ENCODE measurements at places on chromosomes 2 and 18.

DNA sequence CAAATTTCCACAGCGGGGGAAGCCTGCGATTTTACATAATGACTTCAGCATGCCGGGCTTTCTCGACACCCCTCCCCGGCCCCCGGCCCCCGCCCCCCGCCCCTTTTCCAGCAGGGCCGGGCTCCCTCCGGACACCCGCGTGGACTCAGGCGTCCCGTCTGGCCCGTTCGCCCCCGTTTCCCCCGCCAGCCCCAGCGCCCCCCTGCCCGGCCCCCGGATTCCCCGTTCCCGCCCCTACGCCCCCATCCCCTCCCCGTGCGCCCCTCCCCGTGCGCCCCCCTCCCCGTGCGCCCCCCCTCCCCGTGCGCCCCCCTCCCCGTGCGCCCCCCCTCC lies 456 bp upstream of the NFATC1 start:
- DNase-seq: no peak

DNA sequence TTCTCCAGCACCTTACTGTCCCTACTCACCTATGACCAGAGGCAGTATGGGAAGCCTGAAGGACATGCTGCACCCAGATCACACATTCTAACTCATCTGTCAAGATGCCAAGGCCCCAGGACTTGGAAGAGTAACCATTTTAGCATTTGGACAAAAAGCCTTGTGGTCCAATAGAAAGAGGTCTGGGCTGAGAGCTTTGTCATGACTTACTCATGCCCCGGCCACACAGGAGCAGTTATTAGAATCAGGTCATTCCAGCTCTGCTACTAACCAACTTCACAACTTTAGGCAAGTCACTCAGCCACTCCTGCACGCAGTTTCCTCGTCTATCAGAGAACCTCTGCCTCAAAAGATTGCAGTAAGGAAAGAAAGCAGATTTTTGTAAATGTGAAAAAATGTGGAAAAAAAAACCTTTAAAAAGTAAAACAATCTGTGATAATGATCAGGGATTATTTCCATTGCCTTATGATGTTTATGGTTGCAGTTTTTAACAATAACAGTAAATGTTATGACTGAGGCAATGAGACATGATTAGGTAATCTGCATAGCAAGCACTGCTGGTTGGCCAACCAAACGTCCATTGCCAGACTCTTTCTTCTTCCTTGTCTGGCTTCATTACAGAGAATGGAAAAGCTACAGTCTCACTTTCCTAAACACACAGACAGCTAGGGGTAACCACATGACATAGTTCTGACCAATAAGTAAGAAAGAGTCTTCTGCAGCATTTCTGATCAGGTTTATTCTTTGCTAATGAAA lies 255.4 kb upstream of the CHAC2 start:
- no peak for DNase-seq

GRCh38 chr2:33168425-33168824 lies 221.7 kb downstream of the LTBP1 start:
- no peak for DNase-seq

GRCh38 chr2:217360781-217361482 lies 501.1 kb upstream of the TNP1 start:
- DNase-seq: no peak

GRCh38 chr2:120177001-120177621 lies 46.1 kb downstream of the TMEM185B start:
- DNase-seq: peak; percentile 53

DNA sequence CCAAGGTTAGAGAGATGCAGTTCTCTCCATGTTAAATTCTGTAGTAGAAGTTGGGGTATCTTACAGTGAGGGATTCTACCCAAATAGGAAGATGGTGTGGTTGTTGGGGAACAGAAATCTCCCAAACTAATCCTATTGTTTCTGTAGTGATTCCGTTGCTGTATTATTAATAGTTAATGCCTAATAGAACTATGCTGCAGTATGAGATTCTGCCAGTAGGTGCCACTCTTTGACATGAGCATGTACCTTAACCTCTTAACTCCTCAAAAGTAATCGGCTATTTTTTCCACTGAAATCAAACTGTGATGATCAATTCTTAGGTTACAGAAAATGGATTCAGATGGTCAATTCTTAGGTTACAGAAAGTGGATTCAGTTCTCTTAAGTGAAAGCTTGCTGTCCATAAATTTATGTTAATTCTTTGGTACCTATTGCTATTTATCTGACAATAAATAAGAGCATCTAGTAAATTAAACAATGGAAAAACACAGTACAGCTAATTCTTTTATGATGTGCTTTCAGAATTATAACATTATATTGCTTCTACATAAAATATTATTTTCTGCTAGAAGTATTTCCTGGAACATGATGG lies 97.9 kb upstream of the DLX2 start:
- no peak for DNase-seq

GRCh38 chr2:68371581-68371980 lies 6.5 kb downstream of the PLEK start:
- no peak for DNase-seq

- no peak for DNase-seq
Observed at GRCh38 chr2:201964631-201965206, 68.9 kb upstream of the FZD7 start.

DNA sequence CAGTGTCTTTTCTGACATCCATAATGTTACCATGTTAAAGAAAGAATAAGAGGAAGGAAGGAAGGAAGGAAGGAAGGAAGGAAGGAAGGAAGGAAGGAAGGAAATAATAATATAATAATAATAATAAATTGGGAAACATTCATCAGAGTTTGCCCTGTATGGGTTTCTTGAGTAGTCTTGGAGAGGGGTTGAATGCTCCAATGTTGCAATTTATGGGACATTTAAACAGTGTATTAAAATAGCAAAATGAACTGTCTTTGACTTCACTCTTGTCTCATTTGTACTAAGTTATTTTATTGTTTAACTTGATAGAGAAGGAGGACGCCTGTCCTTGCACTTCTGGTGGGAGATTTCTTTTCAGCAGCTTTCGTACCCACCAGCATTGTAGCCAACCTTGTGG lies 277.7 kb downstream of the RNF144A start:
- DNase-seq: no peak

- DNase-seq: no peak
Observed at GRCh38 chr2:183530333-183530901, 406.2 kb downstream of the NUP35 start.

Measured in stimulated activated CD4-positive, alpha-beta T cell treated with anti-CD3 and anti-CD28 coated beads, Interleukin-1b, Interleukin-23, amount 100 ng/mL, for 1 hour (primary cell).